Stromal cell of bone marrow (primary cell): ENCODE measurements at places on chromosomes 3 and 15.

GRCh38 chr3:101690972-101691371 is 4.5 kb upstream of the RPL24 start:
- no peak for DNase-seq

DNA sequence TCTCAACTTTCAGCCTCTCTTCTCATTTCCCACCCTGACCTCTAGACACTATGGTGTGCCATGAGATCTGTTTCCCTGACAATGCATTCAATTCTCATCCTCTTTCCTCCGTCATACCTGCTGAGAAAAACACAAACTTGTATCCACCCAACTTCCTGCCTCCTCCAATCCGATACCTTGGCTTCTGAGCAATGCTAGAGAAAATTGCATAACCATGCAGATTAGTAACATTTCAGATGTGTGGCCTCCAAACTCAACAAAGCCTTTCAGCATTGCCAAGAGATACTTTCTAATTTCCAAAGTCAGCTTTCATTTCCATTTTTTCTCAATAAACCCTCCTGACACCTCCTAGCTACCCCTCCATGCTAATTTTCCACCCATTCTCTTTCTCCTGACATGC is 88.5 kb downstream of the MINAR1 start:
- DNase-seq, result no peak

- no peak for DNase-seq
Observed at GRCh38 chr3:143287403-143287802, 167.8 kb downstream of the CHST2 start.

DNA sequence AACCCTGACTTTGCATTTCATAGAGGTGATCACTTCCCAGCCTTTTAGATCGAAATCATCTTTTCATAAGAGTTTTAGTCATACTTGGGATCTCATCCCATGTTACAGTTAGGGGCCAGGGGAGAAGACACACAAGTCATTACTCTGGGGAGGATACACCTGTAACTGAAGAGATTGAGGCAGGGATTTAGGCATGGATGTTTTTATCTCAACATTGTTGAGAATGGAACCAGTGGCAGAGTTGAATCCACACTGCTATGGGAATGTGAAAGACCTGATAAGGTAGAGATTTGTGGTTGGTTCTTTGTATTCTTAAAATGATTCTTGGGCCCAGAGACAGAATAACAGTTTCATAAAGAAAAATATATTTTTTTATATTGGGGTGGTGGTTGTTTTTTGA is 16.2 kb upstream of the CLEC3B start:
- no peak for DNase-seq

GRCh38 chr15:78083687-78084448 is 6.4 kb upstream of the TBC1D2B start:
- no peak for DNase-seq

GRCh38 chr15:64997745-64998375 is 8.1 kb upstream of the SPG21 start:
- DNase-seq, result no peak

GRCh38 chr15:62841891-62842559 is 200.5 kb upstream of the TPM1 start:
- no peak for DNase-seq

GRCh38 chr15:67242708-67243111 is 11.8 kb downstream of the AAGAB start:
- DNase-seq, result peak; percentile 26

DNA sequence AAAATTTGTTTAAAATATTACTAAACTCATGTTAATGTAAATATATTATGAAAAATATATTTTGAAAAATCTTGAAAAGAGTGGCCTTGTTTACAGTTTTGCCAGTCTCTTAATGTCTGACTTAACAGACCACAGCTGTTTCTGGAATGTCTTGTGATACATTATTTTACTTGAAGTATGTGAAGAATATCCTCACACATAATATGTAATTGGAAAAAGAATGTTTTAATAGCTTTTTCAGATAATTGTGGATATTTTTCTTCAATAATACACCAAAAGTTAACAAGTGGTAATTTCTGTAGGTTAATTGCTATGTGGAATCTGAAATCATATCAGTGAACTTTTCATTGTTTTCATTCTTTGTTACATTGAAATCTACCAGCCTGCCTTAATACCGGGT is 101.3 kb downstream of the UBE2E2 start:
- DNase-seq, result no peak

DNA sequence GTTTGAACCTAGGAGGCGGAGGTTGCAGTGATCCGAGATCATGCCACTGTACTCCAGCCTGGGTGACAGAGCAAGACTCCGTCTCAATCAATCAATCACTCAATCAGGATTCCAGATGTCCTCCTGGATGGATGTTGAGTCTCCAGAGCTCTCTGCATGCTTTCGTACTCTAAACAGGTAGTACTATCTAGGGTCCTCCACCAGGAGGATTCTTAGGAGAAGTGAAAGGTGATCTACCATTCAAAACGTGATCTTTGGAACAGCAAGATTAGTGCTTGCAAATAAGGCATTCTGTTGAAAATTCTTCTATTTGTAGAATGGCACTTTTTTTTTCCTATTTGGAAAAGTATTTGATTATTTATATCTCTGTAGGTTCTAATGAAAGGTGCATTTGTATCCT is 34.3 kb downstream of the CNOT10 start:
- DNase-seq, result no peak

DNA sequence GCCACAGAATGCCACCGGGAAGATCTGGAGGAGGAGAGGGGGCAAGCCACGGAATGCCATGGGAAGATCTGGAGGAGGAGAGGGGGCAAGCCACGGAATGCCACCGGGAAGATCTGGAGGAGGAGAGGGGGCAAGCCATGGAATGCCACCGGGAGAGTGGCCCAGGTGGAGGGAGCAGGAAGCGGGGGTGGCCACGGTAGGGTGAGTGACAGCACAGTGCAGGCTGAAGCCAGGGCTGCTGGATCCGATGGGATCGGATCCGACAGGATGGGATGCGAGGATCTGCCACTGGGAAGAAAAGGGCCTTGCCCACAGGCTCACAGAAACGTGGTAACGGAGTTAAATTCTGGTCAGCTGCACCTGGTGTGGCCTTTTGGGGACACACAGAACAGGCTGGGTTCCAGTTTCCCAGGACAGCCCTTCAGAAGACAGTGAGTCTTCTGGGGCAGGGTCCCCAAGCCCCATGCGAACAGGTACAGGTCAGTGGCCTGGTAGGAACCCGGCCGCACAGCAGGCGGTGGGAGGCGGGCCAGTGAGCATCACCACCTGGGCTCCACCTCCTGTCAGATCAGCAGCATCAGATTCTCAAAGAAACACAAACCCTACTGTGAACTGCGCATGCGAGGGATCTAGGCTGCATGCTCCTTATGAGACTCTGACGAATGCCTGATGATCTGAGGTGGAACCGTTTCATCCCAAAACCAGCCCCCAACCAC is 58.8 kb downstream of the XXYLT1 start:
- no peak for DNase-seq

GRCh38 chr3:162211470-162211869 is 714.9 kb downstream of the OTOL1 start:
- DNase-seq, result no peak

- DNase-seq, result no peak
Observed at GRCh38 chr15:51094606-51095569, at the start of gene TNFAIP8L3. Gene TNFAIP8L3 (minus strand): TSS chr15:51094906. CDS start chr15:51094595, 311 bp downstream.

DNA sequence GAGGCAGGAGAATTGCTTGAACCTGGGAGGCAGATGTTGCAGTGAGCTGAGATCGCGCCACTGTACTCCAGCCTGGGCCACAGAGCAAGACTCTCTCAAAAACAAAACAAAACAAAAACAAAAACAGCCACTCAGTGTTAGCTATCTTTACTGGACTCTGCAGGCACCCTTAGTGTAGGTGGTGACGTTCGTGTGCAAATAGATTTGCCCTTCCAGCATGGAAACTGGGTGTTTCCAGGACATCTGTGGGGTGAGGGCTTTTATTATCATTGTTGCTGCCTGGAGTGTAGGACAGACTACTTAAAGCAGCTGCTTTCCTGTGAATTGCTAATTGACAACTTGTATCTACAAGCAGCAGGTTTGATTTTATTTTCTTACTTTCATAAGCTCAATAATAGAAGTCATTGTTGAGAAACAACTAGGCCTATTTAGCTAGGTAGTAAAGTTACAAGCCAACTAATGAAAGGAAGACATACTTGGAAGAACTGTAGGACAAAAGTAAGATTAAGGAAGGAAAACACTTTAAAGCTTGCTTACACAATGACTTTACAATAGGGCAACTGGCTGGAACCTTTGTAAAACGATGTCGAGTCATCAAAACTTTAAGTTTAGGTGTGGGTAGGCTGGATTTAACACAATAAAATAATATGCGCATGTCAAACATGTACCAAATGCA is 25.4 kb upstream of the SPPL2A start:
- no peak for DNase-seq

- peak; percentile 64 for DNase-seq
Observed at GRCh38 chr3:140186421-140186920, 251.5 kb downstream of the CLSTN2 start.

GRCh38 chr3:138078096-138078495 is 37.3 kb downstream of the DZIP1L start:
- no peak for DNase-seq

- DNase-seq, result no peak
Observed at GRCh38 chr3:118912188-118912587, 122.5 kb downstream of the IGSF11 start.

GRCh38 chr3:12629560-12629959 is 34.4 kb downstream of the RAF1 start:
- DNase-seq, result peak; percentile 18

DNA sequence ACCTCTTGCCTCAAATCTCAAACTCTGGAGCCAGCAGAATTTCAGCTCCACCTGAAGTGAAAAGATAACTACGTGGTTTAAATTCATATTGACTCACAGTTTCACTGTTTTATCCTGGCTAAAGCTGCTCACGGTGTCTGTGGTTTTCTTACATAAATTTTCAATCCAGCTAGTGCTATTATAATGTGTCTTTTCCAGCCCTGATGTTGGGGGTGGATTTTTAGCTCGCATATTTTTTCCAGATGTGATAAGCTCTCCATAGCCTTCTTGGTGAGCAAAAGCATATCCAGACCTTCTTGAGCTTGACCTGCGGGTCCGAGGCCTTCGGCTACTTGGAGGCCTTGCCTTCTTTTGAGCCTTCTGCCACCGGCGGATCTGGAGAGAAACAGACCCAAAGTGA is 239.3 kb downstream of the DTWD1 start:
- DNase-seq, result no peak

DNA sequence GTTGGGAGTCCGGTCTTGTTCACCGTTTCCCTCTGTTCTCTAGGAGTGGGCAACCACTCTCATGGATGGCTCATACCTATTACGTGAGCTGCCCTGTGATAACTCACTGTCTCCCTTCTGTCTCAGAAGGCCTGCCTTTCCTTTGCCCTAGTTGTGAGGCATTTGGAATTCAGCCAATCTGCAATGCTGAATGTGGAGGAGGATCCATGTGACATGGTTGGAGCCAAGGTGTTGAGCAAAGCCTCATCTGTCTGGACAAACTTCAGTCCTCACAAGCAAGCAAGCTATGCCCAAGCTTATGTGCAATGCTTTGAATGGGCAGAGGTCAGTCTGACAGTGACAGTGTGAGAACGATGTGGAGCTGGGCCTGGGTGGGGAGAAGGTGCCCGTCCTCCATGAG is 37.8 kb upstream of the ATP10A start:
- no peak for DNase-seq

DNA sequence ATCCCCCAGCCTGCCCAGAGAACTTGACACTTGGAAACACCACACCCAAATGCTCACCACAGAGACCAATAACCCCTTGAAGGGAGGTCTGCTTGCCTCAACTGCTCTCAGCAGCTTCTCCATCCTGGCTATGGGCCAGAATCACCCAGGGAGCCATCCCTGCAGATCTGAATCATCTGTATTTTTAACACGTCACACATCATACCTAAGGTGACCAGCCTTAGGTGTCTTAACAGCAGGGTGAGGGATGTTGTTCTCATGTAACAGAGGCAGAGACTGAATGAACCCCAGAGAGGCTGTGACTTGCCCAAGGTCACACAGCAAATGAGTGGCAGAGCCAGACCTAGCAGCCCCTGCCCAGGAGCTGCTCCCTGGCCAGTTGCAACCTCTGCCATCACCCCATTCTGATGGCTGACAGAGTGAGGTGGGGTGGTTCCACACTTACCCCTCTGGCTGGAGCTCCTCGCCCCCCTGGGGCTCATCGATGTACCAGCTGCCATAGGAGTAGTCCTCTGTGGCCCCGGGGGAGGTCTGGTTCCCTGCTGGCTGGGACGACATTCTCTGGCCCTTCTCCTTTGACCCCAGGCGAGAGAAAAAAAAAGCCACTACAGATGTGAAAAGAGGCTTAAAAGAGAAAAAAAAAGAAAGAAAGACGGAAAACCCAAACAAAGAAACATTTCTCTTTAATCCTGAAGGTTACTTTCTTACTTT is 722 bp downstream of the STRA6 start:
- DNase-seq, result no peak

GRCh38 chr3:25313286-25313685 is 114.8 kb upstream of the RARB start:
- no peak for DNase-seq

GRCh38 chr3:124223853-124224252 is 231.9 kb upstream of the ROPN1 start:
- DNase-seq, result no peak

DNA sequence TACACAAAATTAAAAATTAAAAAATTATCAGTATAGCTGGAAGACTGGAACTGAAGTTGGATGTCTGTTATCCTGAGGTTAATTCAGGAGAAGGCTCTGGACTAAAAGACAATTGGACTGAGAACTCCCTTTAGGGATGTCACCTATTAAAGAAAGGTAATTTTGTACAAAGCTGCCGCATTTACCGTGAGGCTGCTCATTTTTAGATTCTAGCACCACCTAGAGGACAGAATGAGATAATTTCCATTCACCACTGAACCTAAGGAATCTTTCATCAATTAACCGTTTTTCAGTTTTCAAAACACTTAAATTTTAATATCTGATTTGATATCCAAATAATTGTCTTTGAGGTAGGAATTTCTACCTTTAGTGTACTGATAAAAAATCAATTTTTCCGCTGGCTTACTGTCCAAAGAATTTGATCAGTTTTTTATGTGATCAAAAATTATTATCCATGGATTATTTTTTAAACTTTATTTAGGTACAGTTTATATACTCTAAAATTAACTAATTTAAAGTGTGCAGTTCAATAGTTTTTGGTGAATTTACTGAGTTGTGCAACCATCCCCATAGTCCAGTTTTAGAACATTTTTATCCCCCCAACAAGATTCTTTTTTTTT is 106.7 kb upstream of the TNIK start:
- DNase-seq, result peak; percentile 18

DNA sequence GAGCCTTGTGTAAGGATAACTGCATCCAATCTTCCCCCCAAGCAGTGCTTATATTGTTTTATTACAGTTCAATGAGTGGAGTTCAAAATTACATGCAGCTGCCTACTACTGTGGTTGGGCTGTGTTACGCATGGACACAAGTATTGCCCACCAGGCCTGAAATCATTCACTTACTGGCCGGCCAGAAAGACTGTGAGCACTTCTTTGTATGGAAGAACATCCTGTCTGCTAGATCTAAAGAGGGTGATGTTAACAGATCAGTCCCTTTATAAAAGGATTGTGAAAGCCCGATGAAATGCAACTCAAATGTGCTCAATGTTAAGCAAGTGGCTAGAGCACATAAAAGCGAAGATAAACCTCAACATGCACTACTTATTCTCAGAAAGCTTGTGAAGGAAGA is 132.5 kb downstream of the FOXP1 start:
- no peak for DNase-seq

- DNase-seq, result peak; percentile 31
Observed at GRCh38 chr3:24067483-24067882, 122.4 kb downstream of the NR1D2 start.

GRCh38 chr3:113831103-113831355 is 7.6 kb upstream of the GRAMD1C start:
- DNase-seq, result no peak
